Stimulated activated effector memory CD8-positive, alpha-beta T cell treated with anti-CD3 and anti-CD28 coated beads, Interleukin-12 subunit alpha, Interleukin-12 subunit beta, amount 100 ng/mL, for 72 hours (primary cell): ENCODE measurements at places on chromosomes 2 and 18.

DNA sequence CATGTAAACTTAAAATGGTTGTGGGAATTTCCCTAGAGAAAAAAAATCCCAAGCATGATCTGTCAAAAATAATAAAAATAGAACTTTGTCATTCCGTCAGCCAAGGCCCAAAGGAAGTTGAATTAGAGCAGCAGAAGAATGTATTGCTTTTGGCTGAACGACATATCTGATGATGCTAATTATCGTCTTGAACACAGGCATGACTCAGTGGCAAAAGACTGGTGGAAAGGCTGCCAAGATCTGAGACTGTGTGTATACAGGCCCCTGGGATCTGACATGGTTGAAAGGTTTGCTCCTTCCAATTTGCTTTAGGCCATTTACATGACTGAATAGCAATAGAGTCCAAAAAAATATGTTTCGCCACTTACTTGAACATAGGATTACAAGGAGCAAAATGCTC lies 1057.1 kb upstream of the CRIM1 start:
- DNase-seq = no peak

DNA sequence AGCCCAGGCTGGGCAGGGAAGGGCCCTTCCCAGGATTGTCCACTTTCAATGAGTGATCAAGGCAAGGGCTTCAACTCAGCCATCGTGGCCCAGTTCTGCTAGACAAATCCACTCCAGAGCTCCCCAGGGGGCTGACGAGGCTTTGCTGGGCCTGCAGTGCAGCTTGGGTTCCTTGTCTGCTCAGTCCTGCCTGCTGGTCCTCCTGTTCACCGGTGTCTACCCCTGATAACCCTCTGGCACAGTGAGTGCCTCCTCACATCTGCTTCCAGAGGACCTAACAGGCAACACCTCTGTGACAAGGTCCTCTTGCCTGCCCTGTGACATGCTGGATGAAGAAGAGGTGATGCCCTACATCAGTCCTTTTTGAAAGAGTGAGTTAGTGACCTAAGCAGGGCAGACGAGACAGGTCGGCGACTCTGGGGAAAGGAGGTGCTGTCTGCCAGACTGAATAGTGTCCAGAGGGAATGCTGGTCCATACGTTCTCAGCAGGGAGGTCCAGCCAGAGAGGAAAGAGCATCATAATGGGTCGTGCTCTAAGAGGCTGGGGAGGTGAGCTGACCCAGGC lies 20.9 kb upstream of the KCNF1 start:
- no peak for DNase-seq

GRCh38 chr18:2889761-2890192 lies 43.0 kb downstream of the EMILIN2 start:
- no peak for DNase-seq

DNA sequence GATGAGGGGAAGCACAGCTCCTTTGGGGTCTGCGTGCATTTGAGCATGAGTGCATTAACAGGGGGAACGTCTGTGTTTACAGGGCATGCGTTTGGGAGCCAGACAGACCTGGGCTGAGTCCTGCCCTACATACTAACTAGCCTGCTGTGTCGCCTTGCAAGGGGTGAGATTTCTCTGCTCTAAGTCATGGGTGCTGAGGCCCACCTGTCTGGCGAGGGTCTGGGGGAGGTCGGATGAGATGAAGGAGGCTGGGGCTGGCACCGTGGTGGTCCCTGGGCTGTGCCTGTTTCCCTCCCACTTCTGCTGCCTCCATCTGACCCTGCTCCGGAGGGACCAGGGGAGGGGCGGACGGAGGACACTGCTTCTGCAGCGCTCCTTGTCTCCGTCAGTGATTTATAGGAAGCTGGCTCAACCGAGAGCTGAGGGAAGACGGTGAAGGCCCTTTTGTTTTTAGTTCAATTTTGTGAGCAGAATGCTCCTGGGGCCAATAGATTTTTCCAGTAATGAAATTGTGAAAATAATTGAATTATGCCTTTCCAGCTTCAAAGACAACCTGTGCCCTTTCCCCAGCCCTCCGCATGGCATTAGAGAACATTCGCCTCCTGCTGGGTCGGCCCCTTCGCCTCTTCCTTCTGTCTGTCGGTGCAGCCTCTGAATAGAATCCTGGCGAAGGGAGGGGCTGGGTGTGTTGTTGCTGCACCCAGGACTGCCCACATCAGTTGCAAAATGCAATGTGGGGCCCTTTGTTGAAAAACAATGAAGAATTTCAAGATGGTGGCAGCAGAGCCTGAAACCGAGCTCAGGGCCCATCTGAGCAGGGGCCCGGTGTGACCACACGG lies 49.7 kb downstream of the RRM2 start:
- no peak for DNase-seq

DNA sequence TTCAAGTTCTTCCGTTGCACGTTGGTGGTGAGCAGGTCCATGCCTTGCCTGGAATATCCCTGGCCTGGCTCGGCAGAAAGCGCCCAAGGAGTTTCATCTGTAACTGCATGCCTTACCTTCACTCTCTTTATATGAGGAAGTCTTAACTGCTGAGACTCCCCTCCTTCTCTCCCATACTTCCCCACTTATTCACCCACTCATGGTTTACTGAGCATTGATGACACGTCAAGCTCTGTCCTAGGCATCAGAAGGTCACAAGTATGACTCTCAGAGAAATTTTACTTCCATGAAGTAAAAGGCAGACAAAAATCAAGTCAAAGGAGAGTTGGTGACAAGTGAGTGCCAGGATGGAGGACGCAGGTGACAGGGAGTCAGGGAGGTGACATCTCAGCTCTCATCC lies 68.2 kb downstream of the TBC1D8 start:
- no peak for DNase-seq

GRCh38 chr18:42087876-42088275 lies 132.8 kb downstream of the PIK3C3 start:
- no peak for DNase-seq

GRCh38 chr18:34122724-34123334 lies 101.9 kb downstream of the NOL4 start:
- DNase-seq = no peak

DNA sequence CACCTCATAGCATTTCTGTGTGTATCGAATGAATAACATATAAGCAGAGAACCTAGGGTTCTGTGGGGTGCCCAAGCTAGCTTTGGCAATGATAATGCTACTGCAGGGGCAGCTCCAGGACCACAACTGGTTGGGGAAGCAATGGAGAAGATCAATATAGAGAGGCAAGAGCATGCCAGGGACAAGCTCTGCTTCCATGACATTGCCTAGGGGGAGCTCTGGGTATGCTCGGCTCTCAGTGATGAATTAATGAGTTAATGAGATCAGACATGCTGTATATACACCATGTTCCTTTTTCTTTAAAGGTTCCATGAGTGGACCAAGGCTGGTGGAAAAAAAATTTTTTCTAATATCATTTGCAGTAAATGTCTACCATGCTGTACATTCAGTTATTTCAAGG lies 618.4 kb downstream of the BCL11A start:
- no peak for DNase-seq

- DNase-seq = no peak
These were observed 700.0 kb upstream of the SOX11 start for GRCh38 chr2:4992226-4992625.

GRCh38 chr2:9710311-9710710 lies 79.5 kb upstream of the YWHAQ start:
- no peak for DNase-seq

DNA sequence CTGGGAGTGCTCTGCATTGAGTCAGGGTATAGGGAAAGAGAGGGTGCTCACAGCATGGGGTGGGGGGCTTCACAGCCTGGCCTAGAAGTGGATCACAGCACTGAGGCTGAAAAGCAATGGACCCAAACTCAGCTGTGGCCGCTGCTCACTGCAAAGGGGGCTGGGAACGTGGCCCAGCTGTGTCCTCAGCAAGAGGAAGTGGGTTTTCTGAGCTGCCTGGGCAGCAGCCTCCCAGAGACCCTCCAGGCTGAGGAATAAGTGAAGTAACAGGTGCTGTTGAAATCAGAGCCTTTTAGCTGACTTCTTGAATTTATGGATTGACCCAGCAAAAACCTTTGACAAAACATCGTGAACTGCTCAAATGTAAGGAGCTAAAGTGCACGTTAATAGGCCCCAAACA lies 35.2 kb downstream of the PTGR3 start:
- DNase-seq = no peak

DNA sequence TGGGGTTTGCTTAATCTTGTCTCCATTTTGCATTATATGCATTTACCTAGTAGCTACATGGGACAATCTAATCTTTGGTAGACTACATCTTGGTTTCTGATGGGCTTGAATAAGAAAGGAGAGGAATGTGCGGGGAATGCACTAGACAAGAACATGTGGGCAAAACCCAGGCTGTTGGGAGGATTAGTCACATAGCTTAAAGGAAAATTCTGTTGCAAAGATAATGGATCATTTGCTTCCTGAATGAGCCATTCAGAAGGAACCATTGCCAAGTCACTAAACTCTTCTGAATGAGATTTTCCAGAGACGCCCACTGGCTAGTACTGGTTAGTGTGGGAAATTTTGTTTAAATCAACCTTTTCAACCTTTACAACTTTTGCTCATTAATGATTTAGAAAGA lies 84.8 kb downstream of the OSBPL6 start:
- DNase-seq = no peak

DNA sequence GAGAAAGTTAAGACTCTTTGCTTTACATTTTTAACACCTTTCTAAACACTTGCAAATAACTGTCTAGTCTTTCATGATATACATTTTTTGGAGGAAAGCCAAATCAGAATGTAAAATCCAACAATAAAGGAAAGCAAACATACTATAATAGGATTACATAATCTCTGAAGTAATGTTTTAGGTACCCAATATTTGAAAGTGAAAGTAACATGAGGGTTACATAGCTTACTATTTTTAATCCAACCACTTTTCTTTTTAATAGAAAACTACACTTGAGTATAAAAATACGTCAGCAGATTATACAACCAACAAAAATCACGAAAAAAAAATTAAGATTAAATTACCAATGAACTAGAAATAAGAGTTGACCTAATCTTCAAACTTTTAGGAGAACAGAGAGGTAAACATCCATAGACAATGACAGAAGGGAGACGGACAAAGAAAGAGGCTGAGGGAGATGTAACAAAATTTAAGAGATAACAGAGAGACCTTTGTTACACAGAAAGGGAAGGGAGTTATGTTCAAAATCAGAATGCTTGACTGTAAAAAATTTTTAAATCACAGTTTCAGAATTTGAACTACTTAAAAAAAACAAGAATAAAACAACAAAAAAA lies 150.0 kb downstream of the IKZF2 start:
- no peak for DNase-seq
